SW480 (cell line): ENCODE measurements at places on chromosomes 11 and 22.

DNA sequence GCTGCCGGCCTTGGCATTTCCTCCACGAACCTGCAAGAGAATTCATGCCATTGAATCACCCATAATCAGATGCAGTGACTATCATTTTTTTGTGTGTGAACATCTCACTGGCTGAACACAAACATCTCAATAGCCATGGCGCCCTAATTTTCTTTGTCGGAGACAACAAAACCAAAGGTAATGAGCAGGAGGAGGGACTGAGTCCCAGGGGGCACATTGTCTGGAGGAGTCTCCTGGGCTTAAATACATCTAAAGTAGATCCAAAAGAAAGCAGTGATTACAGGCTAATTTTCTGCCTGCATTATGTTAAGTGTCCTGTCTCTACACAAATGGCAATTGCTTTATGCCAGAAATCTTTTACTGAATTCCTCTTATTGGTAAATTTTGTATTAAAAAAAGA lies 113.5 kb downstream of the NTM start:
- no peak for DNase-seq

DNA sequence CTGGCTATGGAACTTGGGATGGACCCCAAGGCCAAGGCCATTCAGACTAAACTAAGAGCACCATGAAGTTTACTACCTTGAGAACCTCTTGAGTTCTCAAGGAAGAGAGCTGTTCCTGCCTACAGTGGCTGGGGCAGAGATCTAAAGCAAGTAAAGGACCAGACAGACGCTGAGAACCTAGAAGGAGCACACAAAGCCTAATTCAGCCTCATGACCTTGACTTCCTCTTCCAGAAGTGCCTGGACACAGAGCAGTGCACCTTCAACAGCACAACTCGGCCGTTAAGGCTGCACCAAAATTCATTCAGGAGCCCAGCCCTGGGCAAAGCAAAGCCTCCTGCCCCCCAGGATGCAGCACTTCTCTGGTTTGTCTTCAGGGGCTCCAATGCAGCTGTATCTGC lies 82.9 kb upstream of the AKIP1 start:
- DNase-seq = no peak

DNA sequence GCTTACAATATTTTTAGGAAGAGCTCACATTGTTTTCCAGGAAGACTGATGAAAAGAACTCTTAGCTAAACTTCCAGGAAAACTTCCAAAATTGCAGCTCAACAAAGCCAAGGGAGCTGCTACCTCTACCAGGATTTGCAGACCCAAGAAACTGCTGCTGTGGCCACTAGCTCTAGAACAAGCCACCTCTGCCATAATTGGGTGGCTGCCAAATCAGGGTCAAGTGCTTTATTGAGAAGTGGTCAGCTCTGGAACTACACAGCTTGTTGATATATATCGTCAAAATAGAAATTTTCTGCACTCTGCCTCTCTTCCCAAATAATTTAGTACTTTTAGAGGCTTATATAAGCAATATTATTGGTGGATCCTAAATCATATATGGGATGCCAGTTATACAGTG lies 371.8 kb upstream of the CHORDC1 start:
- DNase-seq = no peak

DNA sequence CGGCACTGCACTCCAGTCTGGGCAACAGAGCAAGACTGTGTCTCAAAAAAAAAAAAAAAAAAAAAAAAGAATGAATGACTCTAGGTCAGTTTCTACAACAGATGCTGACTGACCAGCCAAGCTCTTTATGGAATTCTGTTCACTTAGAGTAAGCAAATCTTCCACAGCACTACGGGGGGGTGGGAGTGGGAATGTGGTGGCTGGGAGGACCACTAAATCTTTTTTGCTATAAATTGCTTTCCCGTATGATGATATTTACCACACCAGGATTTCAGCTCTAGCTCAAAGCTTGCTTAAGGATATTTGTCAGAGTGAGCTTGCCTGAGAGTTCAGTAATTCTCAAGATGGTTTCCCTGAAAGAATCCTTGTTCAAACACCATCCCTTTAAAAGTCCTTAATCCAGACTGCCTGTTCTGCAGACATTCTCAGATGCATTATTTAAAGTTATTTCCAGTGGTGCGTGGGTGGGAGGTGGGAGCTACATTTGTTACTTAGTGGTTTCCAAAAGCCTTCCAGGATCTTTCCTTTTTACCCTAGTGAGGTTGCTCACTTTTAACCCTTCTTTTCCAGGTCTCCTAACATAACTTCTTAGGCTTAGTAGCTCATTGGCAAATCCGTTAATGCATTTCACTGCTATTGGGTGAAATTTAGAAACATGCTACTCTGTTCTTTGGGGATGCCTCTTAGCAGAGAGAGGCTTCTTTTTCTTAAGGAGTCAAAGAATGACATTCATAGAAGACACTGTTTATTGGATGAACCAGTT lies 65.9 kb downstream of the UBASH3B start:
- DNase-seq = no peak

DNA sequence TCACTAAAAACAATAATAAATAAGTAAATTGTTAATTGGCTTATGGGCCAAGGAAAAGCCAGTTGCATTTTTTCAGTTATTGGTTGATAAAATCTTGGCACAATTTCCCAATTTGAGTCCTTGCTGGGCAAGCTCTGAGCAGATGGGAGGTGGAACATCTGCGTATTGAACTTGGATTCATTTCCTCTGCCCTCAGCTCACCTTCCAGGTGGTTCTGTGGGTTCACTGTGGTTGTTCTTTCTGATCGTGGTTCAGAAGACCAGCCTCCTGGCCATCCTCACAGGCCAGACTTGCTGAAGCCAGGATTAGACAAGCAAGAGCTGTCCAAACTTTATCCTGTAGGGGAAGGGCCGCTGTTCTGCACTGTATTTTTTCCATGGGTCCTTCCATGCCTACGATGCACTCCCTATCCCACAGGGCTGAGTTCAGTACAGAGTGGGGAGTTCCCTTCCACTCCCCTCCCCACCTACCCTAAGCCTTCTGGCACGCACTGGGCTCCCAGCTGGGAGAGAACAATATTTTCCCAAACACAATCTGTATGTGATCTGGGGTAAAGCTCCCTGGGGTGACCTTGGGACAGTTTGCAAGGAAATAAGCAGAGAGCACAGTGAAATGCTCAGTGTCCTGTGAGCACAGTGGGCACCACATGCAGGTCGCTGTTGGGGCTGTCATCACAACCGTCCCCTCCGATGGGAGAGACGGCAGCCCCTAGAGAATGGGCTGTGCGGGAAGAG lies 43.5 kb upstream of the TP53I11 start:
- no peak for DNase-seq

DNA sequence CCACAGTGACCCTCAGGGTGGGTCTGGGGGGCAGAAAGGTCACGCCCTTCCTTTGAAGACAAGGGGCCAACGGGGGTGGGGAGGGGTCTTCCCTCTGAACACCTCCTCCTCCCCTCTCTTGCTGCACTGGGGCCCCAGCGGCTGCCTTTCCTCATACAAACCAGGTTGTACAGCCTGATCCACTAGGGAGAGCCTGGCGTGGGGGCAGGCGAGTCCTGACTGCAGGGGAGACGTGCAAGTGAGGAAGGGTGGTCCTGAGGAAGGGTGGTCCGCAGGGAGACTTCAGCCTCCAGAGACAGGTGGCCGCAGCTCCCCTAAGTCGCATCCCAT lies 43.6 kb upstream of the LINC01488 start:
- no peak for DNase-seq

DNA sequence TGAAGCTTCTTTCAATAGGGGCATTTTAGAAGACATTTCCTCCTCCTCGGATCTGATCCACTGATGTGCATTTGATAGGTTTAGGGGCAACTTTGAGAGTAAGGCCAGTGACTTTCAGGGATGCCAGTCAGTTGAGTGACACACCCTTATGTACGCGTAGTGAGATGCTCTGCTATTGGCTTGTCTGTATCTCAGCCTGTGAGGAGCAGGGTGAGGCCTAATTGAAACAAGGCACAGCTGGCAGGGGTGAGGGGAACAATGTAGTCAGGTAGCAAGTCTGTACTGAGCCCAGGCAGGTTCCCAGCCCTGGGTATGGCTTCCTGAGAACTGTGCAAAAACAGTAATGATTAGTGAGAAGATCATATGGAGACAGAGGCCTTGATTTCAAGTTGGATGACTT lies 61.5 kb downstream of the STIM1 start:
- no peak for DNase-seq

GRCh38 chr11:106156290-106156937 lies 79.0 kb downstream of the AASDHPPT start:
- DNase-seq = peak; percentile 43

DNA sequence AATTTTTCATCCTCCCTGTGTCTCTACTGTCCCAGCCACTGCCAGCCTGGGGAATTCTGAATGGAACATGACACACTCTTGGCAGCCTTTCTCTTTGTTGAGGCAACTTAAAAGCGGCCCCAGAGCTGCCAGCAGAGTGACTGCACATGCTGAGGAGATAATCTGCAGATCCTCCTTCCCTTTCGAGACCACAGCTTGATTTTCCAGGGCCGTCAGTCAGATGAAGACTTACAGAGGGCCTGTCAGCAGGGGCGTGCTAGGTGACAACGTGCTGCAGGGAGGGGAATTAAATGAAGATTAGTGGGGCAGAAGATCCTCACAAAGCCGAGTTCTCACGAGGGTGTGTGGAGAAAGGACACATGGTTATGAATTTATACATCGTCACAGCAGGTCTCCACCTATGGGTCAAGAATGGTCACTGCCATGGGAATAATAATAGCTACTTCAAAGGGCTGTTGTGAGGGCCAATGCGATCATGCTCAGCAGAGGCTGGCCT lies 193.5 kb upstream of the PITPNB start:
- peak; percentile 52 for DNase-seq

DNA sequence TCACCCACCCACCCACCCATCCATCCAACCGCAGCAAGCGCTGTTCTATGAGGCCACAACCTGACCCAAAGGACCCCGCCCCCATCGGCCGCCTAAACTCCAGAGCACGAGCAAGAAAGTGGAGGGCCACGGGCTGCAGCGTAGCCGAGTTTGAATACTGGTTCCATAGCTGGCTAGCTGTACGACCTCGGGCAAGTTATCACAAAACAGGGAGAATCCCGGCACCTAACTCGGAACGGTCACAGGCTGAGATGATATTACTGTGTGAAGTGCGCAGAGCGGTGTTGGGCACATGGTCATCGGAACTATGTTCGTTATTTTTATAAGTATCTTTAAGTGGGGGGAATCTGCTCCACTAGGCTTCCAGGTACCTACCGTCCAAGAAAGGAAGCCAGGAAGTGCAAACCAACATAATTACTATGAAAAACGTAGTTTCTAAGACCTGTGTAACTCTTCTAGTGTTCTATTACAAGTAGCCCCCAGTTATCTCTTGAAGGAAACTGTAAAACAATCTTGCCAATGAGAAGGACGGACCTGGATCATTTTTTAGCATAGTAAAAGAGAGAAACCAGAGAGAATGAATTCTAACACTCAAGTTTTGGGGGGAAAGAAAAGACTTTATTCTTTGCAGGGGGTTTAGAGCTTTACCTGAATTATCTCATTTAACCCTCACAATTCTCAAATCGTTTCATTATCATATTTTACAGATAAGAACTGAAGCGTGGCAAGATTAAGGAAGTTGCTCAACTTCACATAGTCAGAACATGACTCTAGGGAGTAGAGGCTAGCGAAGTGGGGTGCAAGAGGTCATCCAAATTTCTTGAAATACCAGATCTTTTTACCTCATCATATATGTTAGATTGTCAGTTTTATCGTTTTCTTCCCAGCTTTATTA lies 663 bp upstream of the BUD13 start:
- DNase-seq = no peak

DNA sequence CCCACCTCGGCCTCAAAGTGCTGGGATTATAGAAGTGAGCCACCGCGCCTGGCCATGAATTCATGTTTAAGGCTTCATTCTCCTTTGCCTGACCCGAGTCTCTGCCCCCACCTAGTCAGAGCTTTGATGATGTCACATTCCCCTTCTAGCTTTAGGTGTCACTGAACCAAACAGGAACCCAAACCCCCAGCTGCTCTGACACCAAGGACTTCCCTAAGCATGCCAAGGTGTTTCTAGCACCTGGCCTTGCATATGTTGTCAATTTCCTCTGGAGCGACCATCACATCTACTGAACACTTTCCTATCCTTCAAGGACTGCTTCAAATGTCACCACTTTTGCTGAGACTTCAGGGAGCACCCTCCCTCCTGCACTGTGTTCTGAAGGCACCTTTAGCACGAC lies 2.3 kb downstream of the F2 start:
- DNase-seq = no peak

DNA sequence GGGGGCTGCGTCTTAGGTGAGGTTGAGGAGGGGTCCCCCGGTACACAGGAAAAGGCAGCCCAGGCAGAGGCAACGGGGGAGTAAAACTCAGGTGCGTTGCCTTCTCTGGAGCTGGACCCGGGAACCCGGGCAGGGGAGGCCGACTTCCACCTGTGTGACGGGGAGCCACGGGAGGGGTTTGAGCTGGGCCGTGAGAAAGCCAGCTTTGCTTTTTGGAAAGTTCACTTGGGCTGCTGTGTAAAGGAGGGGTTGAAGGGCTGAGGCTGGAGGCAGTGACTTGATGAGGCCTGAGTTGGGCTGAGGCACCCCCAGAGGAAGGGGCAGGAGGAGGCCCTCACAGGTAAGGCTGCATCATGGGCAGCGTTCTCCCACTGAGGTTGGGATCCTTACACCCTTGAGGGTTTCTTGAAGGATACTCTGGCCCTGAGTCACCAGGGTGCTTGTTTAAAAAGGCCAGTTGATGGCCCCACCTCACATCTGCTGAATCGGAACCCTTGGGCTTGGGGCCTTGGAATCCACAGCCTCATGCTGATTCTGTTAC lies 47.2 kb downstream of the CHRDL2 start:
- no peak for DNase-seq

- no peak for DNase-seq
Measured at GRCh38 chr11:15927864-15928217, 428.5 kb downstream of the SOX6 start.

GRCh38 chr22:41870786-41871185 lies 37.9 kb downstream of the SREBF2 start:
- no peak for DNase-seq

- DNase-seq = no peak
Measured at GRCh38 chr11:116194156-116194904, 578.5 kb downstream of the BUD13 start.

DNA sequence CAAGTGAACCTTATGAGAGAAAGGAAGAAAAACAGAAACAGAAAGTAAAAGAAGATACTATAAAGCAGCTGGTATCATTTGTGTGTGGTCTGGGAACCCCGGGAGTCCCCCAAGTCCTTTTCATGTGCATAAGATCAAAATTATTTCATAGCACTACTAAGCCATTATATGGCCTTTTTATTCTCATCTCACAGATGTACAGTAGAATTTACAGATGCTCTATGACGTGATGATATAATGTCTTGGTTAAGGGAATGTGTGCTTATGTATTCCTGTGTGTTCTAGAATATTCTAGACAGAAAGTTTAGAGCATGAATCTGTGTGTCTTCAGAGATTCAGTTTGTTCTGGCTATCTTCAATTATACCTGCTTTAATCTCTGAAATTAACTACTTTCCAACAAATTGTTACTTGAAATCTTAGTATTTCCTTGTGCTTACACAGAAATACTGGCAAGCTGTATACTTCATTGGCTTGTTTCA lies 8.6 kb upstream of the TPP1 start:
- DNase-seq = no peak
